ENCODE measurements at places on chromosomes 2 and 18. TPM values are rescaled to one million over a fixed set of nuclear protein-coding genes. Genes with fewer than 3 reads are reported as not detected.

Gene FAM237A
- total RNA-seq, result not detected

- peak; percentile 44 for DNase-seq
Observed at GRCh38 chr2:159497256-159497655, 119.1 kb downstream of the BAZ2B start.

DNA sequence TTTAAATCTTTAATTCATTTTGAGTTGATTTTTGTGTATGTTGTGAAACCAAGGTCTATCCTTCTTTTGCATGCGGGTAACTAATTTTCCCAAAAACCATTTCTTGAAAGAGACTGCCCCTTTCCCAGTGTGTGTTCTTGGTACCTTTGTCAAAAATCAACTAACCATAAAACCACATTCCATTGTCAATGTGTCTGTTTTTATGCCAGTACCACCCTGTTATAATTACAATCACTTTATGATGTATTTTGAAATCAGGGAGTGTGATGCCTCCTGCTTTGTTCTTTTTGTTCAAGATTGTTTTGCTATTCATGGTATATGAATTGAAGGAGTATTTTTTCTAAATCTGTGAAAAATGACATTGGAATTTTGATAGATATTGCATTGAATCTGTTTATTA is 689.6 kb downstream of the TSN start:
- DNase-seq, result no peak

GRCh38 chr2:201215963-201216362 is 33.0 kb downstream of the CASP10 start:
- DNase-seq, result no peak

Gene EMX1
- not detected for total RNA-seq

- no peak for DNase-seq
Observed at GRCh38 chr2:69646714-69647113, 3.2 kb upstream of the AAK1 start.

Gene STK25
- 432 TPM for total RNA-seq

DNA sequence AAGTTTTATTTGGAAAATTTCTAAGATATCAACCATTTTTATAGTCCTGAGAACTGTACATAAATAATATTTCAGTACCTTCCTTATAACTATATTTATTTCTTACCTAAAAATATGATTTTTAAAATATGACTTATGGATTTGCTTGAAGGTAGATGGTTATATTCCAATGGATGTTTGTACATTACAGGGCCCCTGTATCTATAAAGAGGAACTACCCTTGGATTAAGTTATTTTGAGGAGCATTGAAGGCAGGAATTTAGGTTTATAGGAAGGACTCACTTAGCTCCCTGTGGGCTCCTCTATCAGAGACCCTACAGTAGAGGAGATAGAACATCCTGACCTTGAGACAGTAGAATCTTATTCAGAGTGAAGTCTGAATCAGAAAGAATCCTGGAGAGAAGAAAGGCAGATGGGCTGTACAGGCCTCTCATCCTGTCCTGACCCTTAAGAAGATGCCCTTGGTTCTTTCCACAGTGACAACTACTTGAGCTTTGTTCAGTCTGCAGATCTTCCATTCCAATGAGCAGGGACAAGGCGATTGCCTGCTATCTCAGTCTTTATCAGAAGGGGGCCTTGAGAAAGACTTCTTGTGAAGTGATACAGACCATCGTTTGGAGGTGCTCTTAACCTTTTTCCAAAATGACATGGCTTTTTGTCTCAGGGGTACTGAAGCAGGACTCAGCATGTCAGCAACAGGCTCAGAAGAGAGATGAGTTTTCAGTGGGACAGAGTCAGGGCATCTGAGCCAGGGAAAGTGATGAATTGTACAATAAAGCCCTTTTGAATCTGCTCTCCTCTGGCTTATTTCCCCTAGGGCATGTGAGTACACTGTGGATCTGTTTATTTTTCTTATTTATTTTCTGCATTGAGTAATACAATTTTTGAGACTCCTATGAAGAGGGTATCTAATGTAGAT is 20.9 kb downstream of the OXER1 start:
- DNase-seq, result no peak

Gene PASK
- 3.7 TPM for total RNA-seq

Gene ARID5A
- total RNA-seq, result 5.3 TPM

Gene ASB18
- total RNA-seq, result not detected

DNA sequence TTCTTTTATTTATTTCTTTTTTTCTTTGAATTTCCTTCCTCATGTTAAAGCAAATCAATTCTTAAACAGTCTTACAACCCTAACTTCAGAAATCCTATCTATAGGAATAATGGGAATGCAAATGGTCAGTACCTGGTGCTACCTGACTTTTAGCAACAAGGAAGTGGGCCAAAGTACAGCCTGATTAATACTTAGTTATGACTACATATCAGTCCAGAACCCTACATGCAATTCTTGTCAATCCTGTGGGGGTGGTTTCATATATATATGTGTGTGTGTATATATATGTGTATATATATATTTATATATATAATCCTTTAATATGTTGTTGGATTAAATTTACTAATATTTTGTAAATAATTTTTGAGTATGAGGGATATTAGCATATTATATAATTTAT is 14.8 kb upstream of the TRAPPC8 start:
- no peak for DNase-seq

DNA sequence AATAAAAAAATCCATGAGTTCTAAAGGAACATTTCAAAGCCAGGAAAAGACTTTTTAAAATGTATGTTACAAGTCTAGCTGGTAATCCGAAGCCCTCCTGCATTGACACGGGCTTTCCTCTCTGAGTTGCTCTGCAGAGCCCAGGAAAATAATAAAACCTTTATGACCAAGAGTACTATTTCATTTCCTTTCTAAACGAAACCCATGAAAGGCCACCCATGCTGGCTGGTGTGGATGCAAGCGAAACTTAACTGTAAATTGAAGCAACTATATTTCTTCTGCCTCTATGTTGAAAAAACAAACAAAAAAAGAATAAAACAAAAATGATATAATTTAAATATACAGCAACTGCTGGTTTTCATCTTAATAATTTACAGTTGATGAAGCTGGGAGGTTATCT is 41.3 kb upstream of the ZNF532 start:
- DNase-seq, result no peak

DNA sequence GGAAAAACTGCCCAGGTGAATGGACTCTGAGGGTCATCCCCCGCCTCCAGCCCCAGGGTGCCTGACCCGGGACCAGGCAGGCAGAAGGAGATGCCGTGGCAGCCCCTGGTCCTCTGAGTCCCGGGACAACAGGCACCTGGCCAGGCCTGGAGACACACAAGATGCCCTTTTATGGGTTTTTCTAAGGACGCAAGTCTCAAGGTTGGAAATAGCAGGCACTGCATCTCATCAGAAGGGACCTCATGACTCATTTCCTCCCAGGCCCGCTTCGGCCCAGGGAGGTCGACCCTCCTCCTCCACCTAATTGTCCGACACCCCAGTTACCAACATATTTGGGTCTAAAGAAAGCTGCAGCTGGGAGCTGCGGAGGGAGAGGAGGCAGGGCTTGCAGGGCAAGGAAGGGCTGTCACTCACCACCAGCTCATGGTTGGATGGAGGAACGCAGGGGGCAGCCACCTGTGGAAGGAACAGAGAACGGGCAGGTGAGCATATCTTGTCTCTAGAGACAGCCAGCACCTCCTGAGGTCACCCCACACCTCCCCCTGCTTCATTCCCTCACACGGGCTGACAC is 82.9 kb downstream of the TNS1 start:
- no peak for DNase-seq

- DNase-seq, result no peak
Observed at GRCh38 chr2:192070099-192070498, 124.6 kb downstream of the TMEFF2 start.

DNA sequence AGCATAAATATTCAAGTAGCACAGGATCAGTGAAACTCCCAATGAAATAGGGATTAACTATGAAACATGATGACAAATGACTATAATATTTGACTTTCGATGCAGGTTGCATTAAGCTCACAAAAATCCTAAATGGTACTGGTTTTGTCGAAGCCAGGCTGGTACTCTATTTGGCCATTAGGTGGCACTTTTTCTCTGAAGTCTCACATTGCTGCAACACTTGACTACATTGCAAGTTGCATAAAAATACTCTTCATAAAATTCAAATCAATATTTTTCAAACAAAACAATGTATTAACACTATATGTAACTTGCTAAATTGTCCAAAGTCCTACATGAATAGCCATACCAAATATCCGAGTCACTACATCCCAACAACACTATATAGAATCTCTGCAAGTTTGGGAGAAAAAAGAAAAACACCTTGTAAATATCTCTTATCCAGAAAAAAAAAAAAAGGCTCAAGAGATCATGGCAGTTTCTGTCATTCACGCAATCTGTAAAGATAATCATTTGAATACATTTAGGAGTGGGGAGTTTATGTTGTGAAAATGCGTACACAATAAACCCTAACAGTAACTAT is 9.5 kb downstream of the RTTN start:
- DNase-seq, result peak; percentile 3

DNA sequence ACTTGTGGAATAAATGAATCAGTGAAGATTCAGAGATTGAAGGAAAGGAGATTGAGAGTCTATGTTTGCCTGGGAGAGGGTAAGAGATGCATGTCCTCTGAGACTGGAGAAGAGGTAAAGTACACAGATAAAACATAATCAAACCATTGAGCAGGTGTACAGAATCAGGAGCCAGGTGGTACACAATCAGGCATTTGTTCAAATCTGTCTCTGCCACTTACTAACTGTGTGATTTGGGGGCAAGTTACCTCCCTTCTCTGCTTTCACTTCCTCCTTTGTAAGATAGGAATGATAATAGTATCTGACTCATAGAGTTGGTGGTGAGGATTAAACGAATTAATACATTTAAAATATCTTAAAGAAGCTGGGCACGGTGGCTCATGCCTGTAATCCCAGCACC is 94.0 kb downstream of the CDK15 start:
- no peak for DNase-seq

DNA sequence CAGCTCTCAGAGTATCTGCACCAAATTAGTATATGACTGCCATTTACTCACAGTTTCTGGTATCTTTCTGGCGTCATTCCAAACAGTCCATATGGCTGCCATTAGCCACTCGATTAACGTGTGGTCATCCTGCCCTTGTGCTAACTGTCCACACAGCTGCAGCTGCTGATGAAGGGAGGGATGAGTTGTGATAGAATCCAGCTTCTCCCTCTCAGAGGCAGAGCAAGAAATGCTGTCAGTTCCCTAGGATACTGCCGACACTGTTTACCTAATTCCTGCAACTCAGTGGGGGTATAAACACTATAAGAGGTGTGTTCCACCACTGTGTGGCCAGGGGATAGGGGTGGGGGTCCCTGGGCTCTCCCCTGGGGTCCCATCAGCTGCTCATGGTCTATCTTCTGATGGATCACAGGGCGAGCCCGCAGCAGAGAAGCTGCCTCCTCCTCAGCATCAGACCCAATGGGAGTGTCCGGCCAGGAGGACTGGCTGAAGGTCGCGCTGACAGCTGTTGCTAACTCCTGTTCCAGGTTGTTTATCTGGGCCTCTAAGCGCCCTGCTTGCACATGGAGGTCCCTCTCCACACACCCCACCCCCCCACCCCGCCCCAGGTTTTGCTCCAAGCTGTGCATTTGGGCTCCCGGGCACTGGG is 17.3 kb upstream of the KLHL23 start:
- DNase-seq, result no peak
